ENCODE measurements at places on chromosomes 2 and 18.

DNA sequence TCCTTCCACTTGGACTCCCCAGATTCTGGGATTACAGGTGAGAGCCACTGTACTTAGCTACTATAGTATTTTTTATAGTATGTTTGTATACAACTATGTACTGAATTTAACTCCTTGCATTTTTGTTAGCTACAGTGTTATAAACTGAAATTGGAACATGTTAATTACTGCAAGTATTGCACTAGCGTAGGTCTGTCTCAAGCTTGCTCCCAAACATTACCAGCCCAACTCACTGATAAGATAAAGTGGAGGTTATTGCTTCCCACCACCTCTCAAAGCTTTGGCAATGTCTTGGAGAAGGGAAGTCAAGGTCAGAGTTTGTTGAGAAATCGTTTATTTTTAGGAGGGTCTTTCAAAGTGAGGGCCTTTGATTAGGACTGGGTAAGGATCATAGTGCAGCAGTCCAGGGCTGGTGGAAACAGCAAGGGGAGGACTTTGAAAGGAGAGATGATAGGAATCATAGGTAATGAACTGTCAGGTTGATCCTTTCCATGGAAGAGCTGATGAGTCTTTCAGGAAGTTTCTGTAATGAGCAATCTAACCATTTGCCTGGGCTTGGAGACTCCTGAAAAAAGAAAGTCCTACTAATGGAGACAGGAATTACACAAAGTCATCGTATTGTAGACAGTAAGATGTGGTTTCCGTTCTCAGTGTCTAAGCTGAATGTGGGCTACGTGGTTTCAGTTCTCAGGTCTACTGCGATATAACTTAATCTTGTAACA lies 257.1 kb downstream of the MYO3B start:
- DNase-seq = no peak

- DNase-seq = no peak
Observed at GRCh38 chr2:172922306-172922705, 153.3 kb upstream of the MAP3K20 start.

DNA sequence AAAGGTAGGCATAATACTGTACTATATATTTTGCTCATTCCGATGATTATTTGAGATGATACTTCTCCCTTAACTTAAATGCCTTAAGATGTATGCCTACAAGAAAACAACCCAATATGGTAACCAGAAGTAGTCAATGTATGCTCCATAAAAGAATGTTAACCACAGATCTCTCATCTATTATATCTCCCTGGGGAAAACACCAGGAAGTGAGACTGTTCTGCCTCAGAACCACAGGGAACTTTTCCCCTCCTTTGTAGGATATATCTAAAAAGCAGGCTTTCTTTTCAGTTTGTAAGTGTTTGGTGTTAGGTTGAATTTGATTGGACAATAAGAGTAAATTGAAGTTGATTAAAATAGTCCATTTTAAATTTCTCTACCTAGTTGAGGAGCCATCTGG lies 1160.5 kb upstream of the NXPH2 start:
- no peak for DNase-seq

- DNase-seq = no peak
Observed at GRCh38 chr2:65388596-65389390, 43.6 kb downstream of the SPRED2 start.

GRCh38 chr18:49008716-49009115 lies 58.0 kb upstream of the SMAD7 start:
- DNase-seq = no peak

DNA sequence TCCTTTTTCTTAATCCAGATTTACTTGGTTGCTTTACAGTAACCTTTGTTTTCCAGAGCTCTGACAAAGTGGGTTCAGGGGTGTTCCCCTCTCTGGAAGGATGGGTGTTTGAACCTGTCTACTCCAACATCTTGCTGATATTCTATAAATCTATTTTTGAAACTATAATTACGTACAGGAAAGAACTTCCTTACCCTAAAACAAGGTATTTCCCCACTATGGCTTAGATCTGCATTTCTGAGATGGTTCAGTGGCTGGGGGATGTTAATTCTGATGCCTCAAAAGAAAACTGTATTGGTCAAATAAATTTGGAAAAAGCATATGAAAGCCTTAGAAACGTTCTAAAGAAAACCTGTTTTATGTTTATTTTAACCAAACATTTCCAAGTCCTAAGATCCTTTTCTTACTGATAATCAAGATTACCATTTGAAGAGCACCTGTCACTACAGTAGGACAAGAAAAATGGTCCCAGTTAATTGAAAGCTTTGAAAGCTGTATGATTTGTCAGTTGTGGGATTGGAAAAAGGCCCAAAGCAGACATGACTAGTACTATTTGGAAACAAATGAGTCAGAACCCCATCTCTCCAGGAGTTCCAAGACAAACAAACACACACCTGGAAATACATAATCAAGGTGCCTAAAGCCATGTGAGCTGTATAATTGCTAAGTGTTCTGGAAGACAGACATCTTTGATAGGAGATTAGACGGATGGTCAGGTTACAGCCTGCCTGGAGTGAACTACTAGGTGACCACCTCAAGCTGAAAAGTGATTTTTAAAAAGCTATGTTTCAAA lies 57.5 kb downstream of the KDM3A start:
- DNase-seq = no peak

DNA sequence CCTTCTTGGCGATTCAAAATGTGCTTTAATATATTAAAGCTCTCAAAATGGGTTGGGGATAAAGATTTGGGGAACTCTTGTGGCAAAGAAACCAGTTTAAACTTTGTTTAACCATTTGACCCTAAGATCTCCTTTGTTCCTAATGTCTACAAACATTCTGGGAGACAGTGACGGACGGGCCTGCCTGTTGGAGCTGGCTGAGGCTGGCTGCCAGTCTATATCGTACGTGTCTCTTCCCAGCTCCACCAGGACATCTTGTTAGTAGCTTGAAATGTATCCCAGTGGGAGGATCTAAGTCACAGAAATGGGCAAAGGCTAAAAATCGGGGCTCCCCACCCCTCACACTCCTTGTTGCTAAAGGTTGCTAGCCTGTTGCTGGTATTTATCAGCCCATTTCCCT lies 30.7 kb downstream of the ZNF532 start:
- no peak for DNase-seq
